ENCODE measurements at places on chromosomes 7 and 10.

GRCh38 chr7:69193061-69193460 is 405.2 kb upstream of the AUTS2 start:
- DNase-seq: no peak

GRCh38 chr7:1673581-1674118 is 3.6 kb downstream of the ELFN1 start:
- DNase-seq: no peak

DNA sequence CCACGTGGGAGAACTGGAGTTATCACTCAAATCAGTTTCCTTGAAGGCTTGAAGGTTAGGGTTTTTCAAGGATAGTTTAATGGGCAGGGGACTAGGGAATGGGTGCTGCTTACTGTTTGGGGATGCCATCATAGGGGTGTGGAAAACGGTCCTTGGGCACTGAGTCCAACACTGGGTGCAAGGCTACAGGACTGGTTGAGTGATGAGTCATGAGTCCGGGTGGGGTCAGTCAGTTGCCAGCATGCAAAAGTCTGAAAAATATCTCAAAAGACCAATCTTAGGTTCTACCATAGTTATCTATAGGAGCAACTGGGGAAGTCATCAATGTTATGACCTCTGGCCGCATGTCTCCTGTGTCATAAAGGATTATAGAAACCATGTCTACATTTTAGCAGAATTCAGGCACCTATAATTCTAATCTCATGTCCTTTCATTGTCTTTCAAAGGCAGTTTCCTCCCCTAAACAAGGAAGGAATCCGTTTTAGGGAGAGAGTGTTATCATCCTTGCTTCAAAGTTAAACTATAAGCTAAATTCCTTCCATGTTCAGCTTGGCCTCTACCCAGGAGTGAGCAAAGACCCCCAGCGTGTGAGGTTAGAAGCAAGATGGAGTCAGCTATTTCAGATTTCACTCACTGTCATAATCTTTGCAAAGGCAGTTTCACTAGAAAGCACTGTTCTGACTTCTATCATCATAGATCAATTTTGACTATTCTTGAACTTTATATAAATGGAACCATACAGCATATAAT is 94.5 kb downstream of the COL26A1 start:
- DNase-seq: no peak

DNA sequence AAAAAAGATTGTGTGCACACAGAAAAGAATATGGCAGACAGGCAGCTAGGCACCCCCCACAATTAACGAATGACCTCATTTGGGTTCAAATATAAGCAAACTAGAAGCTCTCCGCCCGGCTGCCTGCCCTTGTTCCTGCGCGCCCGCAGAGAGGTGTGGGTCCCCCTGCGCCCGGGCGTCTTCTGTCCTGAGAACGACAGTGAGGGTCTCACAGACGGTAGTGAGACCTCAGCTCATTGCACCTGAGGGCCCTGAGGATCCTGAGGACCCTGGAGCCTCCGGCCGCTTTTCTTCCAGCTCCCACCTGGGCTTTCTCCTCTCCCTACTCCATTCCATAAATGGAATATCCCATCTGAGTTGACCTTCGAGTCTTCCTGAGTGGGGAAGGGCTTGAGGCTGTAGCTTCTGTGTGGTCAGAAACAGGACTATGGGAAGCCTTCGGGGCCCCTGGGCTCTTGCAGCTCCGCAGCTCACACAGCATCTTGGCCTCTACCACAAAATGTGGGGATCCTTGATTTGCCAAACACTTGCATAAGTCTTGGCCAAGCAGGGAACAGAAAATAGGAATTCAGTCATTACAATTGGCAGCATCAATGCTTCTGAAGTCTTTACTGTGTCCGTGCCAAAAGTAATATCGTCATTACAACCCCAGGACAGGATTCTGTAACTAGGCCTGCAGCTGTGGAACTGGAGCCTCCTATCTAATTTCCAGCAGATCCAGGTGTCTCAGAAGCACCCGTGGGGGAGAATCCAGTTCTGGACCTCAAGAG is 43.8 kb downstream of the JAKMIP3 start:
- no peak for DNase-seq

- DNase-seq: no peak
Observed at GRCh38 chr10:125708971-125709503, 10.5 kb upstream of the EDRF1 start.

GRCh38 chr7:156166692-156167416 is 354.6 kb upstream of the SHH start:
- DNase-seq: no peak
